ENCODE measurements at places on chromosomes 5 and 9. TPM values are rescaled to one million over a fixed set of nuclear protein-coding genes. Genes with fewer than 3 reads are reported as not detected.

Gene SUSD3
- 6.6 TPM for total RNA-seq

Gene GFPT2
- 39.8 TPM for total RNA-seq

Gene MEGF9
- 132 TPM for total RNA-seq

Gene PCDHA4
- 0.85 TPM for total RNA-seq

Gene IFNA2
- not detected for total RNA-seq

Gene PKD2L2
- not detected for total RNA-seq

Gene HTR1A
- not detected for total RNA-seq

Gene IFNA13
- total RNA-seq, result not detected

Gene IFNB1
- not detected for total RNA-seq

Gene INVS
- 32.4 TPM for total RNA-seq

Gene VDAC1
- 69.5 TPM for total RNA-seq

Gene FAM151B
- 3.9 TPM for total RNA-seq

Gene NIPAL4
- total RNA-seq, result 0.36 TPM

Gene GAPT
- 2.9 TPM for total RNA-seq

Gene PGM5
- 28.4 TPM for total RNA-seq

Gene FOXD4L6
- total RNA-seq, result not detected

Gene PLCXD3
- total RNA-seq, result 4.2 TPM

Gene SGTB
- total RNA-seq, result 18.8 TPM

Gene COL15A1
- 94.6 TPM for total RNA-seq

Gene MED7
- 13.2 TPM for total RNA-seq
